Fibroblast of lung (primary cell): ENCODE measurements at places on chromosomes 2 and 18. TPM values are rescaled to one million over a fixed set of nuclear protein-coding genes. Genes with fewer than 3 reads are reported as not detected.

SMYD1 gene
- total RNA-seq, result not detected in 2 replicates

MOGAT1 gene
- not detected in 2 replicates for total RNA-seq

TMEM163 gene
- under 0.01 TPM in 1 of 2 replicates, not detected in the other for total RNA-seq

- no peak for DNase-seq
Observed at GRCh38 chr2:8515864-8516533, 165.9 kb upstream of the ID2 start.

GRCh38 chr18:51184091-51184457 is 13.4 kb downstream of the MEX3C start:
- DNase-seq, result no peak

- no peak for DNase-seq
Observed at GRCh38 chr2:64090264-64090663, 54.0 kb downstream of the PELI1 start.

GRCh38 chr2:152708742-152709141 is 8.5 kb downstream of the PRPF40A start:
- no peak for DNase-seq

DNA sequence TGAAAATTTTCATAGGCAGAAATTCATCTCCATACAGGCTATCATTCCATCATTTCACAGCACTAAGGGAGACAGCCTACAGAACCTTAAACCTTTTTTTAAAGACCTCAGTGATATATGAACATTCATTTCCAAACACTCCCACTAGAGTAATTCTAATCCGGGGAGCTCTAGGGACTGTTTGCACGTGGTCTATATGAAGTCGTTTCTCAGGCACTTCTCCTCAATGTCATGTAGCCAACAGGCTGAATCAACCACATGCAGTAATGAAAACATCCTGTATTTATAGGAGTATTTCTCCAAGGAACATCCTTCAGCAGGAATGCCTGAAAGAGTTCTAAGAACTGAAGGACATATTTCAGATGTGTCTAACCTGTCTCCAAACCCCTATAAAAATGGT is 97.3 kb upstream of the CREB1 start:
- DNase-seq, result peak; percentile 52

DNA sequence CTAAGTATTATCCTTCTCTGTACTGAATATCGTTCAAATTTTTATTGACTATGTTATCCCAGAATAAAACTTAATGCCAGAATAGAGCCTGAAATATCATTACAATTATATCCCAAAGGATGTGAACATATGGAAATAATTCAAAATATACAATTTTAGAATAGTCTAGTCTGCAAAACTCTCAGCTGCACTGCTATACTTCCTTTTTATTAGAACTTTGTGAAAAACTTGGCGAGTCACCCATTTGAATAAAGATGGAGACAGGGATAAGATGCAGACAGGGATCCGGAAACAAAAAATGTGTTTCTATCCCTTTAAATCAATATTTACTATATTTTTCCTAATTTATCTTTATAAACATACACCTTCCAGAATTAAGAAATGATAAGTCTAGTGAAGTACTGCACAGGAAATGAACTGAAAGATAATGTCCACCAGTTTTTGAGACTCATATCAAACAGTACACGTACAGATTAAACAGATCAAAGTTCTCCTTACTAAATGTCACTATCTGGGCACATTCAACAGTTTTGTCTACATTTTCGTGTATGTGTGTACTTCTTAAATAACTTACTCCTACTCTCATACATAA is 107.8 kb downstream of the MEP1B start:
- no peak for DNase-seq

DNA sequence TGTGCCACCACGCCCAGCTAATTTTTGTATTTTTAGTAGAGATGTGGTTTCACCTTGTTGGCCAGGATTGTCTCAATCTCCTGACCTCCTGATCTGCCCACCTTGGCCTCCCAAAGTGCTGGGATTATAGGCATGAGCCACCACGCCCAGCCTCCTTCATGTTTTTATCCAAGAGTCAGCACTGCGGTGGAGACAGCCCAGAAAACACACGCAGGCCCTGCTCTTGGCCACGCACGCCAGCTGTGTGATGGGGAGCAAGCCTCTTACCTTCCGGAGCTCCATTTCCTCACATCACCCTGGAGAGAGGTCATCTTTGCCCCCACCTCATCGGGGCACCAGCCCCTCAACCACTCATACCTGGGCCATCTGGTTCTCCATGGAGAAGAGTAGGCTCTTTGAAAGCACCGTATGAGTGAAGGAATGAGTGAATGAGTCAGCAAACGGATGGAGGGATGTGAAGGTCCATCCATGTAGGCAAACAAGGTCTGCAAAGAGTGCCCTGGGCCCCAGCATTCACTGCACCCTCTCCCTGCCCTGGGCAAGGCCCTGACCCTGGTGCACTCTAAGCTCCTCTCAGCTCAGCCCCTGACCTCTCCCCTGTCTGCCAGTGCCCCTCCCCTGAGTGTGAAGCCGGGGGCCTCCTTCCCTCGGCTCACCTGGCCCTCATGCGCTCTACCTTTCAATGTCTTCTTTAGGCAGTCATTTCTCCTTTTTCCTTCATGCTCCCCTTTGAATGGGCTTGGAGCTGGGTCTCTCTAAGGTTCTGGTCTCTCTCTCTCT is 7.4 kb downstream of the GYPC start:
- no peak for DNase-seq
